ENCODE measurements at places on chromosomes 1 and 21. TPM values are rescaled to one million over a fixed set of nuclear protein-coding genes. Genes with fewer than 3 reads are reported as not detected.
A peak's percentile ranks its signal among the peaks of the same experiment; 100 is the strongest.

KIF21B gene
- 5.9 TPM for total RNA-seq

DNA sequence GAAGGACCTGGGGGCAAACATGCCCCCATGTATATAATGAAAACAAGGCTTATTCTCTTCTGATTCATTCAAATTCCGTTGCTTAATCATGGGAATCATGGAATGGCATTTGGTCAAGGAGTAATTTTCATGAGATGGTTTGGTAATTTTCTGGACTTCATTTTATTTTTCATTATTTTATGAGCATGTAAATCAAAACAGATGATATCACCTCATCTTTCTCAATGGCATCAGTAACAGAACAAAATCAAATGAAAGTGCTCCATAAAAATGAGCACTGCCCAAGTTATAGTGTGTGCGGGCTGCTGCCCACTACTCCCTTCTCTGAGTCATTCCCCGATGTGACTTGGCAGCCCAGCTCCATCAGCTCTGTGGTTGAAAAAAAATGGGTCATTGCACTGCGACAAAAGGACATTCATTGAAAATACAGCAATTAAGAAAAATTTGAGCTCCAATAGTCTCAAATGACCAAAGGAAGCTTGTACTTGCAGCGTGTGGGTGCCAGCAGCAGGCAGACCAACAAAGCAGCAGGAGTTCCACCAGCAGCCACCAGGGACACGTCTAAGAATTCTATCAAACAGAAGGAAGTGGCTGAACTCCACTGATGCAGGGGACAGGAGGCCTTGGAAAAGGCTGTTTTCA, 84.3 kb upstream of the VAV3 start:
- DNase-seq = peak; percentile 23

DNA sequence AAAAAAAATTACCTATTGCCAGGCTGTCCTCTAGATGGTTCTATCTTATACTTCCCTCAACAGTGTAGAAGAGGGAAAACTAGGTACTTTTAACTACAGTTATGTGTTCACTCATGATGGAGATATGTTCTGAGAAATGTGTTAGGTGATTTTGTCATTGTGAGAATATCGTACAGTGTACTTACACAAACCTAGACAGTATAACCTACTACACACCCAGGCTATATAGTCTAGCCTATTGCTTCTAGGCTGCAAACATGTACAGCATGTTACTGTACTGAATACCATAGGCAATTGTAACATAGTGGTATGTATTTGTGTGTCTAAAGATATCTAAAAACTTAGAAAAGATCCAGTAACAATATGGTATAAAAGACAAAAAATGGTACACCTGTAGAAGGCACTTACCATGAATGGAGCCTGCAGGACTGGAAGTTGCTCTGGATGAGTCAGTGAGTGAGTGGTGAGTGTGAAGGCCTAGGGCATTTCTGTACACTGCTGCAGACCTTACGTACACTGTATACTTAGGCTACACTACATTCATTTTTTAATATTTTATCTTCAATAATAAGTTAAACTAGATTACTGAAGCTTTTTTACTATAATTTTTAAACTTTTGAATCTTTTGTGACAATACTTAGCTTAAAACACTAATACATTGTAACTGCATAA, 13.2 kb downstream of the MGST3 start:
- DNase-seq = no peak

GRCh38 chr1:25727088-25727487, 72.9 kb upstream of the SELENON start:
- no peak for DNase-seq

- DNase-seq = no peak
Observed at GRCh38 chr1:180278194-180278515, 48.1 kb downstream of the LHX4 start.

Measured in Calu3 (cell line).